ENCODE measurements at places on chromosomes 6 and 20.

GRCh38 chr6:46062312-46062711 lies 46.7 kb upstream of the CLIC5 start:
- DNase-seq, result no peak

DNA sequence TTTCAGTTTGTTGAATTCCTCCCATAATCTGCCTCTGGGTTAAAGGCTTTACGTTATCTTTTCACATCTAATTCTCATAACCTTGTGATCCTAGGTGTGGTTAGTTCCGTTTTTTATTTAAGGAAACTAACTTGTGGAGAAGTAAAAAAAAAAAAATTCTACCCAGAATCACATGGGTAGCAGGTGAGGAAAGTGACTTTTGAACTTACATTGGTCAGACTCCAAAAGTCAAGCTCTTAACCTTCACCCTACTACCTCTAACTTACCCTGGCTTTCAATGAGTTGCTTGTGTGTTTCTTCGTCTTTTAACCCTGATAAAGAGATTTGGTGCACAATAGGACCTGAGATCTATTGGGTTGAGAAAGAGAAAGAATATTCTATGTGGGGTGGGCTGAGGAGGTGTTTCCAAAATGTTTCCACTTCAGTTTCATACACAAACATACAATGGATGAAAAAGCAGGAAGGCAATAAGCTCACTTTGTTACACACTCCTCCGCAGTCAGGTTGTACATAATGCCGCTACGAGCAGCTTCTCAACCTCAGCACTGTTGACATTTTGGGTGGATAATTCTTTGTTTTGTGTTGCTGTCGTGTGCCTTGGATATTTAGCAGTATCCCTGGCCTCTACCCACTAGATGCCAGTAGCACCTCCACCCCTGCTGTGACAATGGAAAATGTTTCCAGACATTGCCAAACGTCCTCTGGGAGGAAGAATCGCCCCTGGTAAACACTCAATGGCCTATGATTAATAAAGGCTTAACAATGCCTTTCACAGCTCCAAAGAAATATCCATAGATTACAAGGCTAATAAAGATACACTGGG lies 193.0 kb upstream of the ZNF217 start:
- DNase-seq, result no peak

GRCh38 chr6:128952902-128953301 lies 70.0 kb downstream of the LAMA2 start:
- DNase-seq, result no peak

- no peak for DNase-seq
Observed at GRCh38 chr20:17928211-17928611, 40.4 kb downstream of the SNX5 start.

DNA sequence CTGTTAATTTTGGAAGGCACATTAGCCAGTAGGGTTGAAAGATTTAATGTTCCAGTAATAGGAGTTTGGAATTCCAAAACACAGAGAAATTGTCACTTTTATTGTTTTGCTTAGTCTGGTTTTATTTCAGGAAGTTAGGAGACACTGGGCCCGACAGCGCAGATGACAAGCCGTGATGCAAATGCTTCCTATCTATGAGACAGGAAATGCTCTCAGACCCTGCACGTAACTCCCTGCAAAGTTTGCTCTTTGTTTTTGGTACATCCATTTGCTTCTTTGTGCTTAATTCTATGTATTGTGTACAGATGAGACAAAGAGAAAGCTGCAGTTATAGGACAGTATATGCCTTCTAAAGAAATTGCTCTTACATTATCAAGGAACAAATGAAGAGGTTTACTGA lies 201.6 kb upstream of the SGK1 start:
- DNase-seq, result no peak

GRCh38 chr20:31830406-31830981 lies 11.3 kb downstream of the MYLK2 start:
- DNase-seq, result no peak

- DNase-seq, result no peak
Observed at GRCh38 chr20:4217349-4217841, 202.0 kb upstream of the RNF24 start.

DNA sequence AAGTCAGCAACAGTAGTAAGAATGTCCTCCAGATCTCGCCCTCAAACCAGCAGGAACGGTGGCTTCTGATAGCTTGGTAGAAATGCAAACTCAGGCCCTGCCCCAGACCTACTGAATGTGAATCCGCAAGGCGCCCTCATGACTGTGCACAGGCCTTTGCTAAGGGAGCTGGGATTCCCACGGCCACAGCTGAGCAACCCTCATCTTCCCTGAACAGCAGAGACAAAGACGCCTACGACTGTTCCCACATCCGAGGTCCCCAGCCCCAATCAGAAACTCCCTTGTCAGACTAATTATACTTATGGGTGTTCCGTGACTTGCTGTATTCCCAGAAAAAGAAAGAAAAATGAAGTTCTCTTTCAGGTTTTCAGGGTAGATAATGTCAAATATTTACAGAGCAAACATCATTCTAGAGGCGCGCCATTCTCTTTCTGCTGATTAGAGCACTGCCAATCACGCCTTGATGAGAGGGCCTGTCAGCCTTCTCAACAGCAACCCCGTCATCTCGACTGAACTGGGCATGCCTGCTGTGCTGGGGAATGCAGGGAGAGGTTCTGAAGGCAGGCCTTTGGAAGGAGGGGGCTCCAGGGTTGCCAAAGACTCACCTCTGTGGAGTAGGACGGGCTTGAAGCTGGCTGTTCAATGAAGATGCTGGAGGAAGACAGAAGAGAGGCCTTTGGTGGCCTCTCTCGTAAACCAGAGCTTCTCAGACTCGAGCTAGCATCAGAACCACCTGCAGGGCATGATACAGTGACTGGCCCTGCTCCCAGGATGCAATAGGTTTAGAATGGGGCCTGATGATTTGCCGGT lies 79.9 kb downstream of the ZNF217 start:
- no peak for DNase-seq

- DNase-seq, result no peak
Observed at GRCh38 chr6:52645976-52646375, 24.9 kb upstream of the TMEM14A start.

DNA sequence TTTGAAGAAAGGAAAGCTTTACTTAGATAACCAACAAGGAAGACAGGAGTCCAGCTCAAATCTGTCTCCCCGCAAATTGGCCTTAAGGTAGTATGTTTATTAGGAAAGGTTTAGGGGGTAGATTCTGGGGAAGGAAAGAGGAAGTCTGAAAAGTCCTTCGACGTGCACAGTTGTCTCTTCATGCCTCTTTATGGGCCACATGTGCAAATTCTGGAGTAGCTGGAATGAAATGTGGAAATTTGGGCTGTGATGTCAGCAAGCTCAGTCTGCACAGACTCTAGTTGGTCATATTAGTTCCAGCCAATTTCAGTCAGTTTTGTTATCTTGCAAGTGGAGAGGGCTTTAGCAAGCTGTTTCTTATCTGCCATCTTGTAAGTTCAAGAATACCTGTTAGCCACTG lies 50.1 kb downstream of the NUP153 start:
- no peak for DNase-seq

DNA sequence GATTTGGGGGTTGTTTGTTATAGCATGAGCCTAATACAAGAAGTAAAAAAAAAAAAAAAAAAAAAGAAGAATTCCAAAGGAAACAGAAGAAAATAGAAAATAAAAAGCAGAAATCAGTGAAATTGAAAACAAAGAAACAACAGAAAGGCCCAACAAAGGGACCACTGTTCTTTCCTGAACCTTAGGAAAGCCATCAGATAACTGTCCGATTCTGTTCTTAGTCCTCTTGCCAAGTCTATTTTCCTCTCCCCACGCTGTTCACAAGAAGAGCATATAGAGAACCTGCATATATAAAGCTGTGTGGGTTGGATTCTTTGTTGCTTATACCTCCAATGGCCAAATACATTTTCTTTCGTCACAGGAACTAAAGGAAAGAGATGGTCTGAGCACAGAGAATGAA lies 38.0 kb upstream of the IPCEF1 start:
- DNase-seq, result no peak

DNA sequence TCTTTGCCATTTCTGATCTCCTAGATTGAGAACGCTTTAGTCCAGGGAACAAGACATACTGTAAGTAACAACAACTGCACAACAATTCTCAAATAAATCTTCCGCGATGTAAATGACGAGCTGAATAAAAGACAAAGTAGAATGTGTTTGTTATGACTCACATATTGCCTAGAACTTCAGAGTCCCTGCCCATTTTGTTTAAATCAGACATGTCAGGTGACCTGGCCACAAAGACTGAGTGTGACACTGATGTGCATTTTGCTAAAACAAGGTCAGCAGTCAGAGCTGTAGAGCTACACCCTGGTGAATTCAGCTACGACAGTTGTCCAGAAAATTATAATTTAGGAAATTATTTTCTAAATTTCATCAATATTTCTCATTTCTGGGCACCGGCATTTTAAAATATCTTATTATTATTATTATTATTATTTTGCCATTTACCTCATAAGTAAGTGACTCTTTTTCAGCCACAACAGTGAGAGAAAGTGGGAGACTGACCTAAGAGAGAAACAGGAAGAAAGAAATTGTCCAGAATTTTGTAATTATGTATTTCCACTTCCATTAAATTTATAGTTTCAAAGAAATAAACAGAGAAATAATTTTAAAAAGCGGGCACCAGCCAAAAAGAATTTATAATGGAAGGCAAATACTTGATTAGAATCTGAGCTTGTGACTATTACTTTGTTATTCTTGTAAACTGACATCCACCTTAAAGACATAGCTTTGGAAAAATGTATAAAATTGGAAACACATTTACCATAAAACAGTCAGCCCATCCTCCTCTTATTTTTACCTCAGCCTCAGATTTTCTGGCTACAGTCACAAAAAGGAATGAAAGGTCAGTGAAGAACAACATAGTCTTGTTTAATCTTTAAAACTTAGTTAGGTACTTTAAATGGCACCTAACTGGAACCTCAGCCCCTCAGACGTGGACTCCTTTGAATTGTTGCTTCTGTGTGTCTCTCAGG lies 157.0 kb upstream of the CITED2 start:
- DNase-seq, result no peak

DNA sequence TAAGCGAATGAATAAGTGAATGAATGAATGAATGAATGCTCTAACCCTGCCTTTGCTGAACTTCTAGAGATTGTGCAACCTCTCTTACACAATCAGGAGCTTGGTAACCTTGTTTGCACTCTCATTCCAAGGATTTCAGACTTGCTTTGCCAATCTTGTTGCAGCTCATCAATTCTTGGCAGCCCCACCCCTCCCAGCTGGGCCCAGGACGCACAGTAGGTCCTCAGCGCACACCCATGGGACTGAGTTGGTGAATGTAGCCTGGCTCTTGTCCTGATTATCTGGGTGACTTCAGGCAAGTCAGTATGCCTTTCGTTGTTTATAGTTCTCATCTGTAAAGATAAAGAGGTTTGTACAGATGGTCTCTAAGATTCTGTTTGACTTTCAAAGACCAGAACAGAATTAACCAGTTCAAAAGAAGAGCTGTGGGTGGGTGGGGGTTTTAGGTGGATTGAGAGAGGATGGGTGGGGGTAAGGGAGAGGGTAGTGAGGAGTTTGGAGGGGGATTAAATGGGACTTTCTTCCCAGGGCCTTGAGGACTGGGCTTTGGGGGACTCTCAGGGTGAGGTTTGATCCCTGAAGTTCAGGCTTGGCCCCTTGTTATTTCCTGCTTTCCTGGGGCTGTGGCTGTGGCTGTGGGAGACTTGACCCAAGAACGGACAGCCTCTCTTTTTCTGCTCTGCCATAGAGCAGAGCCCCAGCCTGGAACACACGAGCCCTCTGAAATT lies 33.2 kb downstream of the VEGFA start:
- DNase-seq, result no peak

Data from HTR-8/SVneo (cell line).